Kasumi-1 (cell line): ENCODE measurements at places on chromosomes 6 and 20.

GRCh38 chr6:131182991-131183425 is 47.7 kb downstream of the AKAP7 start:
- DNase-seq = peak; percentile 67

DNA sequence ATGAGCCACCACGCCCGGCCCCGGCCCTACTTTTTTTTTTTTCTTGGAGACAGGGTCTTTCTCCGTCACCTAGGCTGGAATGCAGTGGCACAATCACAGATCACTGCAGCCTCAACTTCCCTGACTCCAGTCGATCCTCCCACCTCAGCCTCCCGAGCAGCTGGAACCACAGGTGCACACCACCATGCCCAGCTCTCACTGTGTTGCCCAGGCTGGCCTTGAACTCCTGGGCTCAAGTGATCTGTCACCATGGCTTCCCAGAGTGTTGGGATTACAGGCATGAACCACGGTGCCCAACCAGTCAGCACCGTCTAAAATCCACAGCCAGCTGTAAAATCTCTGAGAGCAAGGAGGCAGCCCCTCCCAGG is 17.4 kb downstream of the SLC17A9 start:
- DNase-seq = no peak

- DNase-seq = no peak
Observed at GRCh38 chr6:51166914-51167313, 348.2 kb downstream of the TFAP2B start.

DNA sequence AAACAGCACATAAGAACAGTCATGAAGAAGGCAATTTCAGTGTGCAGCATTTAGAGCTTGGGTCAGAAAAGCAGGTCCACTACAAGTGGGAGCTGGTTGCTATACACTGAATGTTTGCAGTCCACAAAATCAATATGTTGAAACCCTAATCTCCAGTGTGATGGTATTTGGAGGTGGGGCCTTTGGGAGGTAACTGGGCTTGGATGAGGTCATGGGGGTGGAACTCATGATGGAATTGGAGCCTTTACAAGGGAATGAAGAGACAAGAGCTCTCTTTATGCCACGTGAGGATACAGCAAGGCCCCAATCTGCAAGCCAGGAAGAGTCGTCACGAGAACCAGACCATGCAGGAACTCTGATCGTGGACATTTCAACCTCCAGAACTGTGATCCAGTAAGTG is 216.7 kb upstream of the SLC35B3 start:
- no peak for DNase-seq

DNA sequence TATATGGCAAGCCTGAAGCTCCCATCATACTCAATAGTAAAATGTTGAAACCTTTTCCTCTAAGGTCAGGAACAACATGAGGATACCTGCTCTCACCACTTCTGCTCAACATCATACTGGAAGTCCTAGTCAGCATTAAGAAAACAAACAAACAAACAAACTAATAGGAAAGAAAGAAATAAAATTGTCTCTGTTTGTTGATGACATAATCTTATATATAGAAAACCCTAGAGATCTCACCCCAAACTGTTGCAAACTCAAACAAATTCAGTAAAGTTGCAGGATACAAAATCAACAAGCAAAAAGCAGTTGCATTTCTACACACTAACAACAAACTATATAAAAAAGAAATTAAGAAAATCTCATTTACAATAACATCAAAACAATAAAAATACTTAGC is 20.5 kb downstream of the TTLL2 start:
- no peak for DNase-seq

GRCh38 chr6:127641905-127642304 is 64.9 kb downstream of the C6orf58 start:
- DNase-seq = peak; percentile 40

DNA sequence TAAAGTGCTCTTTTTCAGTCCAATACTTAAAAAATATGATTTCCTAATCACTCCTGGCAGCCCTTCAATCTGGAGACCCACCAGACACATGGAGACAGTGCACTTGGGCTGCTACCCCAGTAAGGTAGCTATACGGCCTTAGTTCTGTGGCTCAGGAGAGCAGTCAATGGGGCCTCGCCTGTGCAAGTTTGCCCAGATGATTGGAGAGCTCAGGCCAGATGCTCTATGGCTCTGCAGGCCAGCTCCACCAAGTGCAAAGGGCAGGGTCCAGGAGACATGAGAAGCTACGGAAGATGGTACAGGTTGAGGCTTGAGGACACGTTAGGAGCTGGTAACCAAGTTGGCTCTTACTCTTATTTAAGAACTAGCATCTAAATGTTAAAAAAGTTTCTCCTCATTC is 30.7 kb downstream of the STK38 start:
- no peak for DNase-seq

DNA sequence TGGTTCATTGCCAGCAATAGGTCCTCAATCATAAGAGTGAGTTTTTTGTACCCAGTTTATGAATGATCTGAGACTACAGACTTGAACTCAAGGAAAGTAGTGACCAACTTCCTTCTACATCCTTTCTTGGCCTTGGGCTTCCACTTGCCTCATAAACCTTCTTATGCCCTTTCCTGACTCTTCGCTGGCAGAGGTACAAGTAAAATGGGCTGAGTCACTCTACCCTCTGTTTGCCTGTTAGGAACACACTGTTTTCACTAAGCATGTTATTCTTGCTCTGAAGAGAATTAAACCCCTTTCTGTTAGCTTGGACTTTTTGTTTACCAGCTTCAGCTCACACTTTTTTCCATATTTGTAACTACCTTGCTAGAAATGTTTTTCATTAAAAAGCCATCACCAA is 74.4 kb downstream of the PKHD1 start:
- DNase-seq = no peak

DNA sequence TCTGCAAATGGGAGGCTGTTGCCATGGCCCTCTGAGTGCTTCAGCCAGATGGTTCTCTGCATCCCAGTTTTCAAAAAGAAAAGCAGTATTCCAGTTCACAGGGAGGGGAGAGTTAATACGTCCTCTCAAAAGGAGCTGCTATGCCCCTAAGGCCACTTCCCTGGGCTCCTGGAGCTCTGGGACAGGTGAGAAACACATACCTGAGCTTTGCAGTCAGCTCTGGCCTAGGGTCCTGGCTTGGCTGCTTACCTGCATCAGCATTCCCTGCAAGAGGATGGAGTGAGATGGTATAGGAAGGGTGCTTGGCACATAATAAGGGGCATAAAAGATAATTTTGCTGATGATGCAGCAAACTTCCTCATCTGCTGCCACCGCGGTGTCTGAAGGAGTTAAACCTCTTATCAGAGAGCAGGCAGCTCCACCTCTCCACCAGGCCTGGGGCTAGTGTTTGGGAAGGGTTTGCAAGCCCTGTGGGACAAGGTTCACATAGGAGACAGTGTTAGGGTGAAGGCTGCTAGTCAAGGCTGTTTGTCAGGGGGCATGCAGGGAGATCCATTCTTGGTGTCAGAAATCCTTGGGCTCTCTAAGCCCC is 62.7 kb downstream of the SLC24A3 start:
- DNase-seq = no peak

- DNase-seq = no peak
Observed at GRCh38 chr6:22363714-22364239, 66.9 kb upstream of the PRL start.

GRCh38 chr20:44074252-44075151 is 112.5 kb downstream of the JPH2 start:
- no peak for DNase-seq

DNA sequence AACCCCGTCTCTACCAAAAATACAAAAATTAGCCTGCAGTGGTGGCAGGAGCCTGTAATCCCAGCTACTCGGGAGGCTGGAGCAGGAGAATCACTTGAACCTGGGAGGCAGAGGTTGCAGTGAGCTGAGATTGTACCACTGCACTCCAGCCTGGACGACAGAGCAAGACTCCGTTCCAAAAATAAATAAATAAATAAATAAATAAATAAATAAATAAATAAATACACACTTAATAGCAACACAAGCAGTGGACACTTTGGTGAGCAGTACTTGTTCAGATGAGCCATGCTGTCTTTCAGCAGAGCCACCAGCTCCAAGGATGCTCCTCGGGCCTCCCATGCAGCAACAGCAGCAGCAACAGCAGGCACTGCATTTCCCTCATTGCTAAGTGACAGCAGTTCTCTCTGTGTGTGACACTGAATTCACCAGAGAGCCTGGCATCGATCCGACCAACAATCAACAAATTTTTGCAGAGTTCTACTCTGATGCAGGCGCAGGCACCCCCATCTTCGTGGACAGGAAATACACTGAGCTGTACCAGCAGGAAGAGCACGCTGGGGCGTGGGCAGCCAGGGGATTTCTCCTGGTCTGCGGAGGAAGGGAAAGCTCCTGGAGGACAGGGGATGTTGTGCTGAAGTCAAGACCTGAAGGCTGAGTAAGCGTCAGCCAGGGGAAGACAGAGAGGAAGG is 54.0 kb upstream of the SNX9 start:
- DNase-seq = no peak

DNA sequence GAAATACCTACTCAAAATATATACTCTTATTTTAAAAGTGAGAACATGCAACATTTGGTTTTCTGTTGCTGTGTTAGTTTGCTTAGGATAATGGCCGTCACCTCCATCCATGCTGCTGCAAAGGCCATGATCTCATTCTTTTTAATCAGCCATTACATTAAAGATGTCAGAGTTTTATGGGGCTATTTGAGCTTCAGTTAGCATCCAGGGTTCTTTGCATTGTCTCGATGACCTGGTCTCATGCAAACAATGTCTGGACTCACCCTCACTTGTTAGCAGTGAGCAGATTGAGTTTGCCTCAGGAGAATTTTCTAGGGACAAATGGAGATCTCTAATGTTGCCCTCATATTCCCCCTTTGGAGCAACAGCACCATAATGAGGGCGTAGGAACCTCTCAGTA is 458.7 kb upstream of the AGPAT4 start:
- DNase-seq = no peak

- DNase-seq = no peak
Observed at GRCh38 chr20:63080811-63081210, 74.0 kb upstream of the BHLHE23 start.

DNA sequence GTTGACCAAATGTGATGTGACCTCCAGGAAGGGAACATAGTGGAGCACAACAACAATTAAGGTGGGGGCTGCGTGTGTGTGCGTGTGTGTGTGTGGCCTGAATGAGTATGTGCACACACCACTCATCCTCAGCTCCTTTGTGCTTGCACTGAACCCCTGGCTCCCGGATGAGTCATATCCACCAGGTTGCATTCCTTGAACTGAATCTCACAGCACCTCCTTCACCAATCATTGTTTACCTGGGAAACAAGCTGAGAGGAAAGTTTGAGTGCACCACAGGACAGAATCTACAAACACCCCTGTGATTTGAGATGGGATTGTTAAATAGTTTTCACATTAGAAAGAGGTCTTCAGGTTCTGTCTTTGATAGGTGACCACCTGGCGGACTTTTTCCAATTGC is 33.7 kb upstream of the GPR6 start:
- DNase-seq = no peak

GRCh38 chr6:156809034-156809433 is 31.9 kb downstream of the ARID1B start:
- peak; percentile 40 for DNase-seq

DNA sequence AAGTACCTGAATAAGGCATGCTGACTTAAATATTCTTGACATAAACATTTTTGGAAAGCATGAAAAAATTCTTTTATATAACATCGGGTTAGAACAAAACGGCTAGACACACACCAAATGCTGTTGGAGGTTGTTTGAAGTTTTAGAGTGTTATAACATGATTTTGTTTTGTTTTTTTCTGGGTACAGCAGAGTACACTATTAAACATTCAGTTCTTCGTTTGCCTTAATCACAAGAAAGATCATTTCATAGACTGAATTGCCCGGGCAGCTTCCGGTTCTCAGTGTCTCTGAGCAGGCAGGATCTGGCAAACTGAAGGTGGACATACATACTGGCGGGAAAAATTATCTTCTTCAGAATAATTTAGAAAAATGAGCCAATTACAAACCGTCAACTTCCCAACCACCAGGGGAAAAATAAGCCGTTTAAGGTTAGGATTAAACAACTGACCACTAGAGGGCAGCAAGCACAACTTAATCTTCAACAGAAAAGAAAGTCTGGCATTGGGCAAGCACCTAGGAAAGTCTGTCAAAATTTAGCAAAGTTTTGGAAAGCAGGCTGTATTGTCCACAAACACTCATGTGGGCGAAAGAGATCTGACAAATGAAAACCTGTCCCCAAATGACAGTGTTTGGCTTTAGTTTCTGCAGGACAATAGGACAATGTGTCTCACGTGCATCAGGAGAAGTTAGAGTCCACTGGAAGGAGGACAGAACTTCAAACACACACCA is 15.0 kb downstream of the ZNF217 start:
- peak; percentile 95 for DNase-seq

DNA sequence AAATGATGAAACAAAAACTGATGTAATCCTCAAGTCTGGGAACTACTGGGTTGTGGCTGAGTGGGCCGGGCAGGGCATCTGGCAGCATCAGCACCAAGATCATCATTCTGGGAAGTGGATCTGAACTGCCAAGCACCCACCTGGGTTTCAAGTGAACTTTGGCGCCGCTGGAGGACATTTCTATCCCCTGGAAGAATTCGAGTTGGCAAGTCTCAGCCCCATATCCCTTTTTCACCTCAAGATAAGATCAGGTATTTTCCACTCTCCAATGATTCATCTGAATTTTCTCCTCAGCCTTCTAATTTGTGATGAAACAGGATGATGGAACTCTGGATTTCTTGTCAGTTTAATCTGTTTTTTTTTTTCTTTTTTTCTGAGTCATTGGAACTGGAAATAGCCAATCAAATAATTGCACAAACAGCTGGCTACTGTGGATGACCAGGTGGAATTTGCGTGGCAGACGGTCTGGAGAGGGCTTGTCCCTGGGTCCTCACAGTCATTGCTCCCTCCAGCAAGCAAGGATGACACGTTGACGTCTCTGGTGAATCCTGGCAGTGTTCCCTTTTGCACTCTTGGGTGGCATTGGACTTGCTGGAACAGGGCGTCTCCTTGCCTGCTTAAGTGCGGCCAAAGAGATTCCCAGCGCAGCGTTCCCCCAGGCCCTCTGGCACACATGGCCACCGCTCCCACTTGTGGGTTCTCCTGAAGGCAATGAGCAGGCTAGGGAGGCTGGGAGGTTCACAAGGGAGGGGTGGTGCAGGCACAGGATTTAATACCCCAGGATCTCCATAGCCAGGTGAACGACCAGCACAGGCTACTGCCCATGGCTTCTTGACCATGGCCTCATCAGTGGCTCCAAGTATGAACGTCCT is 80.4 kb downstream of the DHX35 start:
- no peak for DNase-seq

DNA sequence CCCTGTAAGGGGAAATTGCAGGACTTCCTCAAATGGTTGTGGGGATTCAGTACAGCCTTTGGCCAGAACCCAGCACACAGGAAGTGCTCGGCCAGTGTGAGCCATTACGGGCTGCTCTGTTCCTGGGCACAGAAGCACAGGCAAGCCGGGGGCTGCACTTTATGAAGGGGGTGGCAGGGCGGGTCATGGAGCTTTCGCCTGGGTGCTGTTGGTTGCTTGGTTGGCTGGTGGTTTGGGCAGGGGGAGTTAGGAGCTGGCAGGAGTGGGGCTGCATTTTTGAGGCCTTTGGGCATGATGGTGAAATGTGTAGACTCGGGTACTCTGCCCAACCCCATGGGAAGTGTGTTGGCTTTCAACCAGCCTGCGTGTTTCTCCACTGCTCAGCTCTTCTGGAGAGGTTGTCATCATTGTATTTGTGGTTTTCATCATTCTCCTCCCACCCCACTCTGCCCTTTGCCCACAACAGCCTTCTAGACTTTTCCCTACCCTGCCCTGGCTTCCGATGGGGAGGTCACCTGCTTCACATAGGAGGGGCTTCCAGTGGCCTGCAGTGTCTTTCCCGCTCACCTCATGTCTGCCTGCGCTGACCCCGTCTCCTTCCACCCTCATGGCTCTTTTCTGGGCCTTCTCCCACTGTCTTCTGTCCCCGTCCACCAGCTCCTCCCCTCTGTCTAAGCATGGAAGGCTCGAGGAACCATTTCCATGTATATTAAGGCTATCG is 16.1 kb upstream of the RBM38 start:
- DNase-seq = peak; percentile 3
